ENCODE measurements at places on chromosomes 3 and 15. TPM values are rescaled to one million over a fixed set of nuclear protein-coding genes. Genes with fewer than 3 reads are reported as not detected.

The ISL2 gene
- total RNA-seq = 1.5 TPM

The RAB8B gene
- total RNA-seq = 74.2 TPM

The SPTSSB gene
- total RNA-seq = not detected

The BTLA gene
- total RNA-seq = 42.6 TPM

The PTPRG gene
- 2.1 TPM for total RNA-seq

Data from T-helper 1 cell treated with Interleukin-12 subunit alpha and Interleukin-12 subunit beta and Interleukin-4 antibody, amounts not matched to agents 30 ng/mL and 1 ng/mL, for 36 hours (primary cell).